Cerebellar nuclear complex (tissue), 1 donor: ENCODE measurements at places on chromosomes 11 and 22.

- DNase-seq, result no peak
Measured at GRCh38 chr22:45882881-45883810, 93.8 kb downstream of the WNT7B start.

- no peak for DNase-seq
Measured at GRCh38 chr22:20530368-20531153, 23.2 kb downstream of the MED15 start.

DNA sequence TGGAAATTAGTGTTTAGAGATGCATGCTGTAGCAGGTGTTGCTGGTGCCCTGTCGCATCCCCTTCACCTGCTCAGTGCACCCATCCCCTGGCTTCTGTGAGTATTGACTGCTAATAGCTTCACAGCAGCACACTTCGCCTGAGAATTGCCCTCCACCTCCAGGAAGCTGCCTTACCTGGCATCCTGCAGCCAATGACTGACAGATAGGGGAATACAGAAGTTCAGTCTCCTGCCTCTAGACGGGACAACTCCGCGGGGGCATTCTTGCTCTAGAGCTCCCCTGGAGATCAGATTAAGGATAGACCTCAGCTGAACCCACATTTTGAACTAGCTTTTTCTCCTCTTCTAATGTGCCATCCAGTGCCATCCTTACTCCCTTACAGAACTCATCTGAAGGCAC is 9.3 kb upstream of the CD3E start:
- DNase-seq, result no peak

GRCh38 chr11:61923166-61924063 is 6.0 kb upstream of the RAB3IL1 start:
- no peak for DNase-seq

DNA sequence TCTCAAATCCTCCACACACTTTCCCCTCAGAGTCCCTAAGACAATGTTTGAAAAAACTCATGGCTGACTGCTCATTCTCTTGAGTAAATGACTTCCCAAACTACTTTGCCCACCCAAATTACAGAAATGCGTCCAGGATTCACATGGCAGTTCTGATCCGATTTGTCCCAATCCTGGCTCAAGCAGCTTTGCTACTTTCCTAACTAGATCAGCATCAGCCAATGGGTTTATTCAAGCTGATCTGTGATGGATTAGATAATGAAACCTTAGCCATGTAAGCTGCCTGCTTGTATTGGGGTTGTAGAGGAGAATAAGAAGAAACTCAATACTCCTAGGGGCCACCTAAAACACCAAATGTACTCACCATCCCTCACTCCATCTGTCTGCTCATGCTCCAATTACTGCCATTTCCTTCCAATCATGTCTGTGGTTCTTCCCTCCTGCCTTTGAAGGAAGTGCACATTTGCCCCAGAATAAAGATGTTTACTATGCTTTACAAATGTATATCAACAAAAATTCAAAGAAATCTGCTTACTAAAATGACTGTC is 6.9 kb downstream of the RBFOX2 start:
- no peak for DNase-seq

DNA sequence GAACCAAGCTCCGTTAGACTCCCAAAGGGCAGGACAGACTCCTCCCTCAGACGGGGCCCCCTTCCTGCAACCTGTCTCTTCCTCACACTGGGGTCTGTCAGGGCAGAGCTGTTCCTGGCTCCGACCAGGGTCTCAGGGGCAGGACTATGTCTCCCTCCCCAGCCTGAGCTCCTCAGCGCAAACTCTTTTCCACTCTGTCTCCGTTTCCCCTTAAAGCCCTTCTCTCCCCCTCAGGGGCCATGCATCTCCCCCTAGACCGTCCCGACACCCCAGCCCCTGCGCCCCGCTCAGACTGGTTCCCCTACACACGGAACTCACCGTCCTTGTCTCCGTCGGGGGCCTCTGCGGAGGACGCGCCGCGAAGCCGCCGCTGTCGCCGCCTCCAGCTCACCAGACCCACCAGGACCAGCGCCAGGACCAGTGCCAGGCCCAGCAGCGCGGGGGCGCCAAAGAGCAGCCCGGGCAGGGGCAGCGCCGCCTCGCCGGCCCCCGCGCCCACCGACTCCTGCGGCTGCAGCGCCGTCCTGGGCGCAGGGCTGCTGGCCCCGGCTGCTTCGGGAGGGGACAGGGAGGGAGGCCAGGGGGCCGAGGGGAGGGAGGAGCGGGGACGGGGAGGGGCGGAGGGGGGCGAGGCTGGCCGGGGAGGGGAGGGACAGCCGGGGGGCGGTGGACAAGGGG is 684 bp downstream of the TNFRSF13C start:
- no peak for DNase-seq

- DNase-seq, result no peak
Measured at GRCh38 chr11:119863851-119864601, 135.0 kb upstream of the NECTIN1 start.

- DNase-seq, result no peak
Measured at GRCh38 chr11:63612181-63612580, 2.1 kb downstream of the PLAAT3 start.
